ENCODE measurements at places on chromosomes 3 and 15.

GRCh38 chr15:34337557-34338306 lies at the start of gene SLC12A6:
Gene SLC12A6, minus strand, starts transcription at chr15:34337781. Its CDS starts 1,101 bp downstream, at chr15:34336680.
- DNase-seq, result peak; percentile 93

GRCh38 chr3:61030469-61031035 lies 220.7 kb downstream of the FHIT start:
- no peak for DNase-seq

GRCh38 chr3:59426821-59427565 lies 377.2 kb upstream of the CFAP20DC start:
- DNase-seq, result peak; percentile 47

GRCh38 chr3:149435996-149436885 lies 38.3 kb upstream of the TM4SF4 start:
- no peak for DNase-seq

DNA sequence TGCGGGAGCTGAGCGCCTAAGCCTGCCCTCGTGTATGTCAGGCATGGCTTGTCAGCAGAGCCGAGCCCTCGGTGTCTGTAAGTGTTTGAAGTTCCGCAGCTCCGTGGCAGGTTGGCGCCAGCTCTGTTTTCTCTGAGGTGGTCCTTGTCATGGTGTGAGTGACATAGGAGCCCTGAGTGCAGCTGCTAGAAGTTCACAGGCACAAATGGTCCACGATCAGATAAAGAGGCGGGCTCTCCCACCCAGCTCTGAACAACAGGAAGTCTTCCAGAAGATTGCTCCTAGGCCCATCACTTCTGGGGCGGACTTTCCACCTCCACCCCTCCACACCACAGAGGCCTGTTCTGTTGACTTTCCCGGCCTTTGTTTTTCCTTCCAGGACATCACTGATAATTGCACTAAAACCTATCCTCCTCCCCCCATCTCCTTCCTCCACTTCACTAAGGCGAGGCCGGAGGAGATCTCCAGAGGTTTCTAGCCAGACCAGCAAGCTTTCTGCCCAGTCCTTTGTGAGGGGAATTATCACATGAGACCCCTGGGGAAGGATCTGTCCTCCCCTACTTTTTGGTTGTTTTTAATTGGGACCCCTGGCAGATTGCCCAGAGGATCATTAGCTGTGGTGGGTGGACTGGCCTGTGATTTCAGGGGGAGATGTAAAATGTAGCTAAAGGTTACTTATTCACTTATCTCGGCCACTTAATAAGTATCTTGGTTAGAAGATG lies 19.9 kb downstream of the ITPR1 start:
- DNase-seq, result no peak

GRCh38 chr3:119580067-119580760 lies 922 bp downstream of the ADPRH start:
- DNase-seq, result peak; percentile 35
